Bone marrow (tissue), 2 donors: ENCODE measurements at places on chromosomes 7 and 10.

DNA sequence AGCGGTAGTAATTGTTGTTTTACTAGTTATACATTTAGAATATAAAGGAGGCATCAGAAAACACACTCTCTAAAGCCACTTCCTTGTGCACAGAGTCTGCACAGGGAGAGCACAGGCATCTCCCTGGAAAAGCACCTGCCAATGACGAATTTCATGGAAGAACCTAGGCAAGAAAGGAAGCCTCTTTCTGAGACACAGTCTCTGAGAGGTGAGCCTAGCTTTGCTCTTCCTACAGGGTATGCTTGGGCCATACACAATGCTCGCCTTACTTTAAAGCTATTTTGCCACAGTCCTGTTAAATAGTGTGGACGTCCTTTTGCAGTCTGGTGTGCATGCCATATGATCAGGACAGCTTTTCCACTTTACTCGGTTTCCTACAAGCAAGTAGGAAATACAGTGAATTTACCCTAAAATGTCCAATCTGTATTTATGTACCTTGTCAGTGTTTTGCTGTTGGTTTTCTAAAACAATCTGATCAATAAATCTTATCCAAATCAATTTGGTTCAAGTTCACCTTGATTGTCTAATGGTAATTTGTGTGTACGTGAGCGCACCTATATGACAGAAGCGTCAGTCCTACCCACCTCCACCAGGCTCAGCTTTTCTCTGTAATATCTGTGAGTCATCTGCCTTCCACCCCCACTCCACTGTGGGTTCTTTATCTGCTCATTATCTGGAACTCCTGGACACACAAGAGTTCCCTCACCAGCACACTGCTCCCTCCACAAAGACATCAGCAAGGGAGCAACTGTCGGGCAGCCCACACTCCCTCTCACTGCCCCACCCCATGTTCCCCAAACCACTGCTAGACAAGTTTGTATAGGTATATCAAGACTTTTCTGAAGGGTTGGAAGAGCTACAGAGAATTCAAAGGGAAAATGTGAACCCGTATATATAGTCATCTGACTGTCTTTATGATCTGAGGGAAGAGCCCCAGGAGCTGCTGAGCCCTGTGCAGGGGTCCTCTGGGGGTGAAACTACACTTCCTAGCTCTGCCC is 65.2 kb downstream of the KLHDC10 start:
- DNase-seq, result no peak

GRCh38 chr10:98694014-98694413 is 247.3 kb upstream of the HPS1 start:
- DNase-seq, result no peak

DNA sequence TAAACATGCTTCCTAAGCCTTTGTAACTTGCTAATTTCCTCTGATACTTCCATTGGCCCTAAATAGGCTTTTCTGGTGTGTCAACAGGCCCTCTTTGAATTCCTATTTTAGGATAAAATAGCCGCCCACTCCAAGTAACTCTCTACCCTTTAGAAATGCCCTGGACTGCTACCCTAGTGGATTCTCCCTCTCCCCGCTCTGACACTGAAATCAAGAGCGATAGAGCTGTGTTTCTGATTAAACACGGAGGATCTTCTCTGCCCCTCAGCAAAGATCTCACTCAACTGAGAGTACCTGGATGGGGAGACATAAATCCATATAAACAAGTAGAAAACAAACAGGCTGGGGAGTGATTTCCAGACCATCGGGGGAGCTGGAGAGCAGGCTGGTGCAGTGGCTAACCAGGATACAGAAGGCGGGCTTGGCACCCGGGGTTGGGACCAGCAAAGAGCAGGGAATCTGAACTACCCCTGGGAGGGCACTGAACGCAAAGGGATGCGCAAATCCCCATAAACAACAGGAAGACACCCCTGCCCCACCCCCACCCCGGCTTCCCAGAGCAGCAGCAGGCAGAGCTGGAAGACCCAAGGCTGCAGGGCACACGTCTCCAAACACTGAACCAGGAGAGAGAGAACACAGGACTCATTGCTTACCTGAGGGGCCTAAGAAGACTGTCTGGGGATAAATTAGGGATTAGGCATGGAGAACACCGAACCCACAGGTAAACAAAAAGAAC is 2.5 kb downstream of the ASB13 start:
- DNase-seq, result no peak

- DNase-seq, result no peak
Measured at GRCh38 chr10:99539120-99539519, 6.4 kb downstream of the NKX2-3 start.

DNA sequence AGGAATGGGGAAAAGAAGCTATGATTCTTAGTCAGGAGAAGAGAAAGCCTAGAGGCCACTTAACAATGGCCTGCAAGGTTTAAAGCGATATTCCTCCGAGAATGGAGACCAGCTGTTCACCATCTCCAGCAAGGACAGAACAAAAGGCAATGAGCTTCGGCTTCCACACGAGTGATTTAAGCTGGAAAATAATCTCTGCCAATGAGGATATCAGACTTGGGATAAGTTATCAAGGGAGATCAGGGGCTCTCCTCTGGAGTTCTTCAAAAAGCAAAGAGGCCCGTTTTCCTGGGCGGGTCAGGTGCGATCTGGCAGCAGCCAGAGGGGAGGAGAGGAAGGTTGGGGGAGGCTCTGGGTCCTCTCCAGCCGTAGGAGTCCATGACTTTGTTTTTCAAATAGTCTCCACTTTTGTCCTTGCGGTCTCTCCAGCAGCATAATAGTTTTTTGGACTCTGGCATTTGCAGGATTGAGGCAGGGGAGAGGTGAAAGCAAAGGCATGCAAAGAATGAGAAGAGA is 211.3 kb downstream of the SKIDA1 start:
- DNase-seq, result no peak

- DNase-seq, result no peak
Measured at GRCh38 chr7:83658126-83658525, 9.2 kb upstream of the SEMA3E start.

DNA sequence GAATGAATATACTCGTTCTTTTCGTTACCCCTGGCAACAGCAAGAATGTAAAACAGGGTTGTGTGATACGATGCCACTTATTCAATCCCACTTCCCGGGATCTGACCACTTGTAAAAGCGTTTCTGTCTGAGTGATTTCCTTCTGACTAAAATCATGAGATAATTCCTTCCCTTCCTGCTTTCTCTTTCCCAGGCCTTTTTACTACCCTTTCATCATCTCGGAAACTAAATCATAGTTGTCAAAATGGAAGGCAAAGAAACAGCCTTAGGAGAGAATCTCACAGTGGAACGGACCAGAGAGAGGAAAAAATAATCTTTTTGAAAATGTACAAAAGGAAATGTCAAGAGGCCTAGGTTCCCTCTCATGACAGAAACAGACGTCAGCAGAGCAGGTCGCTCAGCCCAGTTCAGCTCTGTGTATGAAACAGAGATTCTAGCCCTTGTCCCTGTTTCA is 29.8 kb downstream of the DIP2C start:
- no peak for DNase-seq

DNA sequence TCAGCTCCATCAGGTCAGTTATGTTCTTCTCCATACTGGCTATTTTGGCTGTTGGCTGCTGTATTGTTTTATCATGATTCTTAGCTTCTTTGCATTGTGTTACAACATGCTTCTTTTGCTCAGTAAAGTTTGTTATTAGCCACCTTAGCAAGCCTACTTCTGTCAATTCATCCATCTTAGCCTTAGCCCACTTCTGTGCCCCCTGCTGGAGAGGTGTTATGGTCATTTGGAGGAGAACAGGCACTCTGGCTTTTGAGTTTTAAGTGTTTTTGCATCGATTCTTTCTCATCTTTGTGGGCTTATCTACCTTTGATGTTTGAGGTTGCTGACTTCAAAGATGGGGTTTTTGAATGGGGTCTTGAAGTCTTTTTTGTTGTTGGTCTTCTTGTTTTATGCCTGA is 204.6 kb upstream of the FOXP2 start:
- DNase-seq, result no peak

DNA sequence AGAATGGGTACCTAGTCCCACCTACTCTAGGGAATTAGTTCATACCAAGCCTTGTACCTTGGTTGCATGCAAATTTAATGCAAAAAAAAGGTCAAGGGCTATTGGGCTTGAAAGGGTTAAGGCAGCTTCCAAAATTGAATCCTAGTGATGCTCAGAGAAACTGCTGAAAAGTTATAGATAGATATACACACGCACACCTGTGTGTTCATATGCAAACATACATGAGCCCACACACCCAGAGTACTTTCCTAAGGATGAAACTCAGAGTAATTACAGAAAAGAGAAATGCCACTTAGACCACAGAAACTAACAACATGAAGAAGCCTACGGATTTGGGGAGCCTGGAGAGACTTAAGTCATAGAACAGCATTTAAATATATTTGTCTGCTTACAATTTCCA is 1.5 kb downstream of the SLC25A13 start:
- no peak for DNase-seq

GRCh38 chr10:69768386-69768785 is 33.3 kb upstream of the COL13A1 start:
- no peak for DNase-seq

- DNase-seq, result no peak
Measured at GRCh38 chr7:47552621-47553020, 29.3 kb downstream of the TNS3 start.

DNA sequence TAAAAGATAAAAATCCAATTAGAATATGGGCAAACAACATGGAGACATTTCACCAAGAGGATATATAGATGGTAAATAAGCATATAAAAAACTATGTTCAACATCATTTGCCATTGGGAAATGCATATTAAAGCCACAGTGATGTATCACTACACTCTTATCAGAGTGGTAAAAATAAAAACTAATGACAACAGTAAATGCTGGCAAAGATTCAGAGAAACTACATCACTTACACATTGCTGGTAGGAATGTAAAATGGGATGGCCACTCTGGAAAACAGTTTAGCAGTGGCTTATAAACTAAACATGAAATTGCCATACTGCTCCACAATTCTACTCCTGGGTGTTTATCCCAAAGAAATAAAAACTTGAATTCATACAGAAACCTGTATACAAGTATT is 59.2 kb downstream of the CROT start:
- no peak for DNase-seq

DNA sequence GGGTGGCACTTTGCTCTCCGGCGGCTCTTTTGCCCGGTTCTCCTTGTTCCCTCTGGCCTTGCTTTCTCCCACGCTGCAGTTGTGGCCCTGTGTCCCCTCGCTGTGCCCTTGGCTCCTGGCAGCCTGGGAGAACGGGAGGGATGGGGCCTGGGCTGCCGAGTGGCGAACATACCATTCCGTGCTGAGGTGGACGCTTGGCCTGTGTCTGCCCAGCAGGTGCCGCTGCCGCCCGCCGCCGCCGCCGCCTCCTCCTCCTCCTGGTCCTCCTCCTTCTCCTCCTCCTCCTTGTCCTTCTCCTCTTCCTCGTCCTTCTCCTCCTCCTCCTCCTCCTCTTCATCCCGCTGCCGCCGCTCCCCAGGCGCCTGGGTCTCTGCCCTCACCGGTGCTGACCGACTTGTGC is 36.0 kb downstream of the AGAP3 start:
- no peak for DNase-seq

DNA sequence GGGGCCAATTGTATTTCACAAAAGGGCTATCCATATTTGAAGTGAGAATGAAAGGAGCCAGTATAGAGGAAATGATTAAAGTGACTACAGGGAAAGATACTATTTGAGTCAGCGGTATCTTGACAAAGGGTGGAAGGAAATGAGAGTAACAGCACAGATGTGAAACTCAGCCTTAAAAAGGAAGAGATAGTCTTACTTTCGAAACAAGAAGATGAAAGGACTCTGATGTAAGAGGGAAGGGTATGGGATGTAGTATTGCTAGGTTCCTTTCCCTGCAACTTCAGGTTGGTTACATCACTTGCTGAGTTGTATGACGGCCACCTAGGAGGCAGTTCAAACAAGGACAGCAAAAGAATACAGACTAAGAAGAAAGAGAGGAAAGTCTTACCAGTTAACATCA is 13.7 kb downstream of the CISD1 start:
- peak; percentile 74 for DNase-seq
